ENCODE measurements at places on chromosomes 13 and 19.

DNA sequence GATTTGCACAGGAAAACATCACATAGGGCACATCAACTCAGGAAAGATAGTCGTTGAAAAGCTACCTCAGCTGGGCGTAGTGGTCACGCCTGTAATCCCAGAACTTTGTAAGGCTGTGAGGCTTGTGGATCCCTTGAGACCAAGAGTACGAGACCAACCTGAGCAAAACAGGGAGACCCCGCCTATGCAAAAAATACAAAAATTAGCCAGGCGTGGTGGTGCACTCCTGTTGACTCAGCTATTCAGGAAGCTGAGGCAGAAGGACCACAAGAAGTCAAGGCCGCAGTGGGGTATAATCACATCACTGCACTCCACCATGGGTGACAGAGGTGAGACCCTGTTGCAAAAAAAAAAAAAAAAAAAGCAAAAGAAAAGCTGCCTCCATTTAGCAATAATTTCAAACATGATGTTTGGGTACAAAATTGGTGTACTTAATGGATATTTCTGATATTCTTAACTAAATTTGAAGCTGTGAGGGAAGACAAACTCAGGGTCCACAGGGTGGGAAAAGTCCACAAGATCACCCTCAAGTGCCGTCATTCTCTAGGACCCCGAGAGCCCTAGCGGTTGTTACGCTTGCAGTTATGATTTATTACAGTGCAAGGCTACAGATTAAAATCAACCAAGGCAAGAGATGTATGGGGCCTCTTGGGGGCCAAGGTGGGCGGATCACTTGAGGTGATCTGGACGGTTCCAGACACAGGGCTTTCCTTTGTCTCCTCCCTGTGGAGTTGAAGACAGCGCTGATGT lies 42.5 kb upstream of the LDLR start:
- no peak for DNase-seq

DNA sequence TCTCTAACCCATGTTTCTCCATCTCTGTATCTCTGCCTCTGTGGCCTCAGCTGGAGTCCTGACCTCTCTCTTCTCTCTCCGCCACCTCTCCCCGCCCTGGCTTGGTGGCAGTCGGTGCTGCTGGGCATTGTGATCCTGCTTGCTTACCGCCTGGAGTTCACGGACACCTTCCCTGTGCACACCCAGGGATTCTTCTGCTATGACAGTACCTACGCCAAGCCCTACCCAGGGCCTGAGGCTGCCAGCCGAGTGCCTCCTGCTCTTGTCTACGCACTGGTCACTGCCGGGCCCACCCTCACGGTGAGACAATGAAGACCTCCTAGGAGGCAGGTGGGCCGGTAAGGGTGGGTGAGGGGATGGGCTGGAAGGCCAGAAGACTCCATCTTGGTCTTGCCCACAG lies 4.2 kb downstream of the PLPPR2 start:
- DNase-seq = no peak

DNA sequence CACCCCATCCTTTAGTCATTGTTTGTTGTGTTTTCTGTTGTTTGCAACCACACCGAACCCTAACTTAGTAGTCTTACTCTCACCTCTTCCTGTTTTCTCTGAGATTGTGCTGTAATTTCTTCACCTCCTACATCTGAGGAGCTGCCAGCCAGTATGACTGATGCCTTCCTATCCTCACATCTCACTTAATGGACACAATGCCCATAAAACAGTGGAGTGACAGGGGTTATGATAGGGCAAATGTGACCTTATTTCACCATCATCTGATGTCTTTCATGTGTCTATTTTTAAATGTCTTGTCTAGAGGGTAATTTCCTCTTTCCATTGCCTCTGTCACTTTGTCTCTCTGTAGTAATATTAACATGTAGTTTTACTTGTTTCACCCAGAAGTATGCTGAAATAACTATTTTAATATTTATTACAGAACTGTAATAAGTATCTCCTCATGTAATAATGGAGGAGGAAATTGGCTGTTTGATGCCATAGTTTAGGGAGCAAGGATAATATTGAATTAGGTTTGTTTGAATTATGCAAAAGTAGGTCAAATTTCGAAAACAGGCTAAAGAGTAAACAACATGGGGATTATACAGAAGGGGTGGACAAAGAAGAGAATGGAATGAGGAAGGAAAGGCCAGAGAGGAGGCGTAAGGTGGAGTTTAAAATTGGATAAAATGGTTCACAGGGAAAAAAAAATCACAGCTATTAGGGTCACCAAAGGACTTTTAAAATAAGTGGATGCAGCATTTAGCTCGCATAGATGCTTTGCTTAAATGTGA lies 103.5 kb upstream of the SPRY2 start:
- DNase-seq = peak; percentile 36

- no peak for DNase-seq
Measured at GRCh38 chr13:80655778-80656511, 315.0 kb upstream of the SPRY2 start.

- peak; percentile 89 for DNase-seq
Measured at GRCh38 chr19:51158474-51159129, 16.5 kb downstream of the SIGLEC7 start.

DNA sequence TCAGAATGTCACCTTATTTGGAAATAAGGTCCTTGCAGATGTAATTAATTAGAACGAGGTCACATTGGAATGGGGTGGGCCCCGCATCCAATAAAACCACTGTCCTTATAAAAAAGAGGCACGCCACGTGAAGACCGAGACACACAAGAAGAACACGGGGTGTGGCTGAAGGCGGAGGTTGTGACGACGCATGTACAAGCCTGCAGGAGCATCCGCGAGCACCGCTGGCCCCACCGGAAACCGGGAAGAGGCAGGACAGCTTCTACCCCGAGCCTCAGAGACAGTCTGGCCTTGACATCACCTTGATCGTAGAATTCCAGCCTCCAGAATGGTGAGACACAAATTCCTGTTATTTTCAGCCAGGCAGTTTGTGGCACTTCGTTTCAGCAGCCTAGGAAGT lies 177.9 kb downstream of the COL4A1 start:
- no peak for DNase-seq

DNA sequence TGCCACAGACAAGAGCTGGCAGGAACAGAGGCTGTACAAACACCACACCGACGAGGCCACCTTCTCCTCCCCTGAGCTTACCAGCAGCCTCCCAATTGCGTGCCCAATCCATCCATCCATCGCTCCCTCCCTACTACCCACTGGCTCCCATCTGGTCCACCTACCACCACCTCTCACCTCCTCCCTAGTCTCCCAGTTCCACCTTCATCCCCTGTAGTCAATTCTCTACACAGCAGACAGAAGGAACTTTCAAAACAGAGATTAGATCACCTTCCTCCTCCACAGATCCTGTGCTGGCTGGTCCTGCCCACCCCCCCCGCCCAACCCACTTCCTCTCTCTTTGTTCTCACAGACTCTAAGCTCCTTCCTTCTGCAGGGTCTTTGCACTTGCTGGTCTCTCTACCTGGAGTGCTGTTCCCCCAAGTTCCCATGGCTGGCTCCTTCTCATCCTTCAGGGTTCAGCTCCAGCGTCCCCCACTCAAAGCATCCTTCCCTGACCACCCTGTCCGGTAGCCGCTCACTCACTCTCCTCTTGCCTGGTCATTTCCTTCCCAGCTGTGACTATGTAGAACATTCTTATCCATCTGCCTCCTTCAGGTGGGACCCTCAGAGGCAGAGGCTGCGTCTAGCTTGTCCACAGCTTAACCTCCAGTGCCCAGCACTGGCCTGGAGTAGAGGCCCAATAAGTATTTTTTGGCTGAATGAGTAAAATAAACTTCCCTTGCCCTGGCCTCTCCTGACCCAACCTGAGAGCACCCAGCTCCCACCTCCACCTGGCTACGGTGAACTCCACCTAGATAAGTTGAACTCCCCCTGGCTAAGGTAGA lies 23.0 kb downstream of the PIN1 start:
- DNase-seq = peak; percentile 70

DNA sequence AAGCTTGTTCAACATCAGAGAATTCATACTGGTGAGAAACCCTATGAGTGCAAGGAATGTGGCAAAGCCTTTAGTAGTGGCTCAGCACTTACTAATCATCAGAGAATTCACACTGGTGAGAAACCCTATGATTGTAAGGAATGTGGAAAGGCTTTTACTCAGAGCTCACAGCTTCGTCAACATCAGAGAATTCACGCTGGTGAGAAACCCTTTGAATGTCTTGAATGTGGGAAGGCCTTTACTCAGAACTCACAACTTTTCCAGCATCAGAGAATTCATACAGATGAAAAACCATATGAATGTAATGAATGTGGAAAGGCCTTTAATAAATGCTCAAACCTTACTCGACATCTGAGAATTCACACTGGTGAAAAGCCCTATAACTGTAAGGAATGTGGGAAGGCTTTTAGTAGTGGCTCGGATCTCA lies 25.2 kb downstream of the ZNF383 start:
- DNase-seq = peak; percentile 5

GRCh38 chr19:43446746-43447489 lies 18.5 kb downstream of the LYPD3 start:
- DNase-seq = peak; percentile 87

GRCh38 chr13:22114630-22115311 lies 443.9 kb downstream of the FGF9 start:
- DNase-seq = peak; percentile 77

DNA sequence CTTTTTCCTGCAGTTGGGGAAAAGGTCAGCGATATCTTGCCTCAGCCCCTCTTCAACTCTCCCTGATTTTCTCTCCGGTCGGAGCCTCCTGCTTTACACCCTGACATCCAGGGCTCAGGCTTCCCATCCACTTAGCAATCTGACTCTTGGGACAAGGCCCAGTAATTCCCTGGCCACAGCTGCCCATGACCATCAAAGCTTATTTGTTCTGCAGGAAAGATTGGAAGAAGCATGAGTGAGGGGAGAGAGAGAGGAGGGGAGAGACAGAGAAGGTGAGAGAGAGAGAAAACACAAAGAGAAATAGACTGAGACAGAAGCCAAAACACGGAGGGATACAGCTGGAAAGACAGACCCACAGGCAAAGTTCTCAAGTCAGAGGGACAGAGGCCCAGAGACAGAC lies 13.7 kb downstream of the SYT3 start:
- no peak for DNase-seq

DNA sequence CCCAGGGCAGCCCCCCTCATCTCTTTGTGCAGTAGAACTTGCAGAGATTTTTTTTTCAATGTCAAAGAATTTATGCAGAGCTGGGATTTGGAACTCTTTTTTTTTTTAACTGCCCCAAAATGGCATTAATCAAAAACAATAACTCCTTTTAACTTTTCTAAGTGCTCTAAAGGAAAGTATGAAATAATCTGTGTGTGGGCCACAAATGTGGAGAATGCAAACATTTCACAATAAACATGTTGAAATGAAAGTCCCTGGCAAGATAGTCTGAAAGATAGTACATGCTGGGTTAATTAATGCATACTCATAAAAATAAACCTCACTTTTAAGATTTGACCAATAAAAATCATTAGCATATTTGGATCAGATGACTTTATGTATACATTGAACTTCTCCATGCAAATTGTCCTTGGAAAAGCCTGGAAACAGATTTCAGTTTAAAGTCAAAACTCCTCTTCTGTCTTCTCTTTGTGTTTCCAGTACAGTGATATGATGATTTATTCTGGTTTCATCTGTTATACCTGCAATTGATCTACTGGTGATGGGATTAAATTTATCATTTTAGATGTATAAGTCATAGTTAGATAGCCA lies 30.5 kb upstream of the ZNF536 start:
- no peak for DNase-seq

GRCh38 chr19:7515645-7516151 lies at the start of gene ZNF358:
Gene ZNF358, plus strand, starts transcription at chr19:7516103. Its CDS starts 3,140 bp downstream, at chr19:7519243.
- DNase-seq = peak; percentile 82

DNA sequence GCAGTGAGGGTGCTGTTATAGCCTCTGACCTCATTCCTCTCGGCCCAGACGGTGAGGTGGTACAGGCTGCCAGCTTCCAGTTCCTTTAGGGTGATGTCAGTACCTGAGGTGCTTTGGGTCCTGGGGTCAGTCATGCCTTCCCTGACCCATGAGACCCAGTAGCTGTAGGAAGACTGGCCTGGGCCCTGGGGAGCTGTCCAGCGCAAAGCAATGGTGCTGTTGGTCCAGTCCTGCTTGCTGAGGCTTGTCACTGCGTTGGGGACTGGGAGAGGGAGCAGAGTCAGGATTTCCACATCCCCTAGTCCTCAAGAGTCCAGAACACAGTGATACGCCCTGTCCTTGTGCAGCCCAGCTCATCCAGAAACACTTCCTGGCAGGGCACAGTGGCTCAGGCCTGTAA lies 10.7 kb downstream of the PTPRH start:
- DNase-seq = no peak

- no peak for DNase-seq
Measured at GRCh38 chr13:30142486-30143211, 164.7 kb downstream of the KATNAL1 start.

- no peak for DNase-seq
Measured at GRCh38 chr13:69619651-69620050, 488.0 kb upstream of the ATXN8OS start.

DNA sequence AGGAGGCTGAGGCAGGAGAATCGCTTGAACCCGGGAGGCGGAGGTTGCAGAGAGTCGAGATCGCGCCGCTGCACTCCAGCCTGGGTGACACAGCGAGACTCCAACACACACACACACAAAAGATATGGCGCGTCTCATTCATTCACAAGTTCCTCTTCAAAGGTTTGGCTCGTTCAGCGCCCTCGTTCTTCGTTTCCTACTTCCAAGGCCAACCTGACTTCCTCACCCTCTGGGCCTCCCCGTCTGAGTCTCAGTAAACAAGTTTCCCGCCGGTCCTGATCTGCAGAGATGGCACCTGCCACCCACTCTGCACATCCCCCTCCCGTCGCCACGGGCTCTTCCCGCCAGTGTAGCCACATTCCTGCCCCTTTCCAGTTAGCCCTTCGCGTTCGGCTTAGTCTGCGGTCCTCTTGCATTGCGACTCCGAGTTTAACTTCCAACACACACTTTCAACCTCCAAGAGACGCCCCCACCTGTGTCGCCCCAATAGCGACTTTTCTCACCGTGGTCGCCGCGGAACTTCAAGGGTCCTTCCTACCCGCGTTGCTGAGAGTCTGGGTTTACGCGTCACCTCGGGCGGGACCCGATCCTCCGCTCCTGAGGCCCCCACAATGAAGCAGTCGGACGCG lies 1.3 kb upstream of the BSG start:
- DNase-seq = peak; percentile 87

- no peak for DNase-seq
Measured at GRCh38 chr13:109105899-109106298, 476.5 kb downstream of the MYO16 start.

GRCh38 chr19:6738787-6739389 lies 592 bp upstream of the TRIP10 start:
- DNase-seq = no peak
